ENCODE measurements at places on chromosomes 13 and 19.

GRCh38 chr19:14796021-14796420 lies 17.7 kb upstream of the ADGRE2 start:
- DNase-seq, result no peak

- DNase-seq, result no peak
Measured at GRCh38 chr13:77177646-77178045, 149.2 kb downstream of the MYCBP2 start.

DNA sequence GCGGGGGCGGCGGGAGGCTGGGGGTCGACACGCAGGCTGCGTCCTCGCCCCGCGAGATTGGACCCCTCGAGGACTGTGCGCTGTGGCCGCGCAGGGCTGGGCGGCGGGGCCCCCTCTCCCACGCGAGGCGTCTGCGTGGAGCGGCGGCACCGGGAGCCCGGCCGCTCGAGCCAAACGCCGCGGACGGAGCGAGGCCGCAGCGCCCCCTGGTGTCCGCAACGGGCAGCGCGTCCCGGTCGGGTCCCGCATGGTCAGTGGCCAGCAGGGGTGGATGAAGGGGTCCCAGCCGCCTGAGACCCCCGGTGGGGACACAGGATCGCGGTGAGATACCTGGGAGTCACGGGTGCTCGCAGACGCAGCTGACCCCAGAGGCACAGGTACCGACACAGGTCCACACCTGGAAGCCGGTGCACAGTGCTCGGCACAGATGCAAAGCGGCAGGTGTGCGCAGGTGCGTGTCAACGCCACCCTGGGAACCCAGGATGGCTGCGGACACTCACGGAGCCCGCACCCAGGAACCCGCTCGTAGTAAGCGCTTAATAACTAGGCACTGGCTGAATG lies 2.1 kb upstream of the CIRBP start:
- DNase-seq, result no peak

DNA sequence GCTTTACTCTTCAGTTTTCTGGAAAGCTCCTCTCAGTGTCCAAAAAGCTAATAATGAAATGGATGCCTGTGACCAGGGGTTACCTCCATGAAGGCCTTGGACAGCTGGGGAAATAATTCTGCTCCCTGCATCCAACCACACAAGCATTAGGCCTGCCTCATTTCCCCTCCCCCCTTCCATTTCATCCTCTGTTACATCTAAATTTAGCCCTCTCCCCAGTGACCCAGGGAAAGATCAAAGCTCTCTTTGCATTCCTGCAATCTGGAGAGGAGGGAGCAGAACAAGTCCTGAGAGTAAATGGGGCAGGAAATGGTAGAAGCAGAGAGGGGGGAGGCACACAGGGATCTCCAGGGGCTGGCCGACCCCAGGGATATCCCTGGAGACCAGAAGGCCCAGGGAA lies 452.7 kb downstream of the TSHZ3 start:
- DNase-seq, result no peak

GRCh38 chr13:33279414-33280278 lies 5.9 kb downstream of the STARD13 start:
- DNase-seq, result no peak

- DNase-seq, result peak; percentile 4
Measured at GRCh38 chr13:107650081-107650701, 565.1 kb downstream of the LIG4 start.

- no peak for DNase-seq
Measured at GRCh38 chr19:55251341-55252081, 7.3 kb downstream of the PPP6R1 start.

DNA sequence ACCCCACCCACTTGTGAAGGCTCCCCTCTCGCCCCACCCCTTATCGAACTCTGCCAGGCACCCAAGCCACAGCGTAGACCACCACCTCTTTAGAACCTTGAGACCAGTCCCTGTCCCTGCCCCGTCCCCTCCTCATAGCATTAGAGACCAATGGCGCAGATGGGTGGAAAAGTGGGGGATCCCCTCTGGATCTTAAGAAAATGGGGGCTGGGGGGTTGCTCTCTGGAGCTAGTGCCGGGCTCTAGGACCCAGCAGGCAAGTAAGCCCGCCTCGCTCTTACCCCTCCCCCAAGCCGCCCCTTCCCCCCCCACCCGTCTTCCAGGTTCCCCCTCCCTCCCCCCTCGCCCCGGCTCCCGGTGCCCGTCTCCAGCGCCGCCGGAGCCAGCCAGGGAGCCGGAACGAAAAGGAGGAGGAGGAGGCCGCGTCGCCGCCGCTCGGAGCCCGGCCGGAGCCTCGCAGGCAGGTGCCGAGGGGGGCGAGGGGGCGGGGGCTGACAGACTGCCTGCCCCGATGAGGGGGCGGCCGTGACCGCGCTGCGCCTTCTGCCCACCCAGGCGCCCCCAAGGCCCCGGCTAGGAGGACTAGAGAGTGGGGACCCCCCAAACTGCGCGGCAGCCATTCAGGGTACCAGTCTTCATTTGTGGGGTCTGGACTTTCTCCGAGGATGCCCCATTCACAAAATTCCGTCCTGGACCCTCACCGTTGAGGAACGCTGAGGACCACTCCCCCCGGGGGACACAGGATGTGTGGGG lies at the start of gene SPRED3:
TSS of gene SPRED3 (plus strand) at position 349 of the 752 bp plus-strand sequence. CDS start 1,606 bp downstream, outside the sequence.
- DNase-seq, result no peak

DNA sequence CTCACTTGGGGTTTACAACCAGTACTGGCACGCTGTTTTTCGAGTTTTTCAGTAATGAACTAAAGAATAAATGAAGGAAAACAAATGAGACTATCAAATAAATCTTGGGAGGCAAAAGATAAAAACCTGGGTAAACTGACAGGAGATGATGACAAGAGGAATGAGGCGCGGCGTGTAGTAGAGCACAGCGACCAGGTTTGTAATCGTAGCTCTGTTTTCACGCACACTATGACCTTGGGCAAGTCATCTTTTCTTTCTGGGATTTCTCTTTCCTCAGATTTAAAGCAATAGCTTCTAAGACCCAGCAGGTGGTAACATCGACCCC lies 419 bp downstream of the MRPS31 start:
- DNase-seq, result no peak

DNA sequence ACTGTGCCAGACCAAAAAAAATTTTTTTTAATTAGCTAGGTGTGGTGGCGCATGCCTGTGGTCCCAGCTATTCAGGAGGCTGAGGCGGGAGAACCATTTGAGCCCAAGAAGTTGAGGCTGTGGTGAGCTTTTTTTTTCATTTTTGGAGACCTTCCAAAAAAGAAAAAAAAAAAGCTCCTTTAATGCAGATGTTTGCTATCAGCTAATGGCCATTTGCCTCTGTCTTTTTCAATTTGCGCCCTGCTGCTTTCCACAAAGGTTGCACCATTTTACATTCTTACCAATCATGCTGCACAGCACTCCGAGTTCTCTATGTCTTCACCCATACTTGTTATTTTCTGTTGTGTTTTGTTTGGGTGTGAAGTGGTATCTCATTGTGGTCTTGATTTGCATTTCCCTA lies 15.6 kb upstream of the SMARCA4 start:
- no peak for DNase-seq

- no peak for DNase-seq
Measured at GRCh38 chr13:35744144-35744543, 267.7 kb upstream of the MAB21L1 start.

GRCh38 chr13:48852911-48853727 lies 122.6 kb upstream of the FNDC3A start:
- no peak for DNase-seq

DNA sequence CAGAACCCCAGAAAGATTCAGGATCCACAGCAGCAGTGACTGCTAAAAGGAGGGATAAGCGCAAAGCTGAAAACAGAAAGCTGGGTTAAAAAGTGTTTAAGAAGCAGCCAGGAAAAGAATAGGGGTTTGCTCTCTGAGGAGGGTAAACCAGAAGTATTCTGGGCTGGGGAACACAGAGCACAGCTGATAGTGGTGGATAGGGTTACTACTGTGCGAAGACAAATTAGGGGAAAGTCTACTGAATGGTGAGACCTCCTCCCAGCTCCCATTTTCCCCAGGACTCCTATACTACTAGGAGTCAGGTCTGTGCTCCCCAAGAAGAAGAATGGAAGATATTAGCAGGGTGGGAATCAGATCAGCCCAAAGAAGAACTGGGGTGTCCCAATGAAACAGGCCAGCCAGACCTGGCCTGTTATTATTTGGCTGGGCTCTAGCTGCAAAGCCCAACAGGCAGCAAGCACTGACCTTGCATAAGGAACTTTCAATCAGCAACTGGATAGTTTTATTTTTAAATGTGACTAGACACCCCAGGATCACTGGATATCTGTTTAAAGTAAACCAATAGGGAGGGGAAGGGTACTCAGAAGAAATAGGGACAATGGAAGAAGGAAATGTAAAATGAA lies 43.5 kb upstream of the SERTM1 start:
- no peak for DNase-seq

GRCh38 chr19:35403116-35403760 lies 32.4 kb downstream of the GPR42 start:
- no peak for DNase-seq

DNA sequence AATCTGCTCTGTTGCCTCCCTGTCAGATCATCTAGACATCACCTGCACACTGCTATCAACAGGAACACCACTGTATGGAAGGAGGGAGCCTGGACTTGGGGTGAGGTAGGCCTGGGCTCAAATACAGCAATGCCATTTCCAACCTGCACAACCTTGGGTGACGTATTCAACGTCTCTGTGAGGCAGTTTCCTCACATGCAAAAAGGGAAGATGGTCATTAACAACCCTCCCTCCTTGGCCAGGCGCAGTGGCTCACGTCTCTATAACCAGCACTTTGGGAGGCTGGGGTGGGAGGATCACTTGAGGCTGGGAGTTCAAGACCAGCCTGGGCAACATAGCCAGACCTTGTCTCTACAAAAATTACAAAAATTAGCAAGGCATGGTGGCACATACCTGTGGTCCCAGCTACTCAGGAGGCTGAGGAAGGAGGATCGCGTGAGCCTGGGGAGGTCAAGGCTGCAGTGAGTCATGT lies 13.1 kb downstream of the XRCC1 start:
- no peak for DNase-seq

GRCh38 chr19:14073925-14074838 lies 1.6 kb downstream of the MISP3 start:
- DNase-seq, result peak; percentile 40

DNA sequence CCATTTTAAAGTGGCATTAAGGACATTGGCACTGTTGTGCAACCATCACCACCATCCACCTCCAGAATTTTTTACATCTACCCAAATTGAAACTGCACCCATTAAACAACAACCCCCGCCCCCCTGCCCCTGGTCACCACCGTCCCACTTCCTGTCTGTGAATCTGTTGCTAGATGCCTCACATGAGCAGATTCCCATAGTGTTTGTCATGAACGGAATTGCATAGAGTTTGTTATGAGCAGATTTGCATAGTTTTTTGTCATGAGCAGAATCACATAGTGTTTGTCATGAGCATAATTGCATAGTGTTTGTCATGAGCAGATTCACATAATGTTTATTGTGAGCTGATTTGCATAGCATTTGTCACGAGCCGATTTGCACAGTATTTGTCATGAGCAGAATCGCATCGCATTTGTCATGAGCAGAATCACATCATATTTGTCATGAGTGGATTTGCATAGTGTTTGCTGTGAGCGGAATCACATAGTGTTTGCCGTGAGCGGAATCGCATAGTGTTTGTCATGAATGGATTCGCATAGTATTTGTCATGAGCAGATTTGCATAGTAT lies 54.0 kb upstream of the GTF3A start:
- no peak for DNase-seq

- DNase-seq, result no peak
Measured at GRCh38 chr13:56988543-56988942, 152.2 kb upstream of the PRR20A start.

DNA sequence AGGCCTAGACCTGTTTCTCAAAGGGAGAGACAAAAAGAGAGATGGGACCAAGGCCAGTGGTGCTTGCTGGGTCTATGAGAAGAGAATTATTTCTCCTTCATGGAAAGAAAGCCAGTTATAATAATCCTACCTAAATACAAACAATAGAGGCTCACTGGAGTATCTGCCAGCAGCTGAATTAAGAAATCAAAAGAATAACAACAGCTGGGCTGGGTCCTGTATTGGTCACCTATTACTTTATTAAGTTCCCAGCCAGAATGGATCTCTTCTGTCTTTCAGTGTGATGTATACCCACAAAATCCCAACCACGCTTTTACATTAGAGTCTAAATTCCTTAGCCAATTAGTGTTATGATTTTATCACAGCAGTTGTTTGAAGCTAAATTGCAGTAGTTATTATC lies 297.8 kb upstream of the DACH1 start:
- DNase-seq, result no peak

- no peak for DNase-seq
Measured at GRCh38 chr19:13619203-13619632, 112.9 kb upstream of the CACNA1A start.

DNA sequence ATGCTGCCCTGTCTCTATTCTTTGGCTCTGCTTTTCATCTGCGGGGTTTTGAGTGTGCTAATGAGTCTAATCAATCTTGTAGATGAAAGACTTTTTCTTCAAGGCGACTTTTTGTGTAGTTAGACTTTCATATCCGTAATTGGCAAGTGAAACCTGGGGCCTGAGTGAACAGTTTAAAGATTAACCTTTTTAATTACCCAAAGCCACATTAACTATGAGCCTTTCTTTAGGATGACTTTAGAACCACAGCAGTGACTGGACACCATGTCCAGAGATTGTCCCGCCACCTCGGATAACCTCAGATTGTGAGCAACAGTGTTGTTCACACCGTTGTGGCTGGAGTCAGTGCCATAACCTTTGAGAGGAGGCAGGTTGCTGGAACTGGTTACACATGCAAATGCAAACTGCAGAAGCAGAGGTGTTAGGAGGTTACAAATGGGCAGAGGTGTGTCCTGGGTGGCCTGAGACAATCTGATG lies 58.7 kb downstream of the SIAH3 start:
- DNase-seq, result no peak

- DNase-seq, result no peak
Measured at GRCh38 chr13:73177916-73178565, 119.2 kb downstream of the KLF5 start.

DNA sequence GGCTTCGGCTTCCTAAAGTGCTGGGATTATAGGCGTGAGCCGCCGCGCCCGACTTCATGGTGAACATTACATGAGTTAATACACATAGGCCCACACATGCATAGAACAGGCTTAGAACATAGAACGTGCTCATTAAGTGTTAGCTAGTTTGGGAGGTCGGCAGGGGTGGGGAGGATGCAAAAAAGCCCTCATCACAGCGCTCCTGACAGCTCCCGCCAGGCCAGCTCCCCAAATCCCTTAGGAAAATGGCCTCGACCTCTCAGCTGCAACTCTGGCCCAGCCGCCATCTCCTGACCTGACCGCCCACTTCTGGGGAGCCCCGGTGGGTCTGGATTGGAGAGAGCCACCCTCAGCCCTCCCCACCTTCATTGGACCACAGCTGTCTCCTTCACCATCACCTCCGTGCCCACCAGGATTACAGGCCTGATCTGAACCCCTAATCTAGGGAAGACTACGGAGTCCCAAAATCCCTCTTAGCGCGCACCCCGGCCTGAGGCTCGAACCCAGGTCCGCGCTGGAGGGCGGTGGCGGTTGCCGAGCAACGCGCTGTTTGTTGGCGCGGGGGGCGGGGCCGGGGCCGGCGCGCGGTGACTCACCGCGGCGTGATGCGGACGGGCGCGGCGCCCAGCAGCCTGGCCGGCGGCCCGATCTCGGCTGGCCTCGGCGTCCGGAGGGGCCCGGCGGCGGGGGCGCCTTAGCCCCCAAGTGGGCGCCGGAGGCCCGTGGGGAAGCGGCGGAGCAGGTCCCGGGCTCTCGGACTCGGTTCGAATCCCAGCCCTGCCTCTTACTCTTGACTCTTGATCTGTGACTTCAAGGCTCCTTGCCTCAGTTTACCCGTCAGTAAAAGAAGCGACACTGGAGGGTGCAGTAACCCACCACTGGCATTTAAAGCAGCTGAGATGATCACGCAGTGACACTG lies 26.7 kb upstream of the NANOS3 start:
- no peak for DNase-seq
